Dermis blood vessel endothelial cell (primary cell): ENCODE measurements at places on chromosomes 1 and 21. TPM values are rescaled to one million over a fixed set of nuclear protein-coding genes. Genes with fewer than 3 reads are reported as not detected.

Gene KLF17
- not detected in 2 replicates for total RNA-seq

Gene C21orf91
- 6.7 and 9.2 TPM in 2 replicates for total RNA-seq

Gene INSRR
- not detected in 2 replicates for total RNA-seq

Gene TFF3
- total RNA-seq, result 81.9 and 257 TPM in 2 replicates

Gene UBE2U
- total RNA-seq, result not detected in 2 replicates

Gene NR5A2
- total RNA-seq, result 7.9 and 16.0 TPM in 2 replicates

GRCh38 chr1:243851765-243852164 is 1.7 kb upstream of the AKT3 start:
- no peak for DNase-seq

GRCh38 chr1:34362949-34363348 is 186.2 kb downstream of the C1orf94 start:
- DNase-seq, result no peak

- peak; percentile 53 for DNase-seq
Measured at GRCh38 chr1:168136709-168137514, at the start of gene GPR161. GPR161 (minus strand) TSS chr1:168136930; CDS start chr1:168104850, 32,080 bp downstream.

- DNase-seq, result no peak
Measured at GRCh38 chr1:53237638-53238037, 680 bp downstream of the MAGOH start.

DNA sequence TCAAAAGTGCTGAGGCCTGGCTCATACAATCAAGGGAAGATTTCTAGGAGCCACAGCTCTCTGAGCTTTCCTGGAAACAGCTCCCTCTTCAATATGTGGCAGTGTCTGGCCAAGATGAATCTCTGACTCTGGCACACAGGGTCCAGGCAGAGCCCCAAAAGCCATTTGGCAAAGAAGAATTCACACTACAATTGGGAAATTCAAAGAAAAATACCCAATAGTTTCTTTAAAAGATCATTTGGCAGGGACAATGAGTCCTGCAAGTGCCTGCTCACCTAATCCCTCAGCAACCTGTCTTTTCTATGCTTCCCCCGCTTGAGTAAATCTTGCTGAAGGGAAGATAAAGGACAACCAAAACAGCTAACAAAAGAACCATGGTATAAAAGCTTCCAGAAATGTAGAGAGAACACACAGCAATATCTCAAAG is 124.6 kb downstream of the TGFBR3 start:
- DNase-seq, result no peak

- no peak for DNase-seq
Measured at GRCh38 chr1:77833521-77834100, 54.2 kb downstream of the MIGA1 start.

DNA sequence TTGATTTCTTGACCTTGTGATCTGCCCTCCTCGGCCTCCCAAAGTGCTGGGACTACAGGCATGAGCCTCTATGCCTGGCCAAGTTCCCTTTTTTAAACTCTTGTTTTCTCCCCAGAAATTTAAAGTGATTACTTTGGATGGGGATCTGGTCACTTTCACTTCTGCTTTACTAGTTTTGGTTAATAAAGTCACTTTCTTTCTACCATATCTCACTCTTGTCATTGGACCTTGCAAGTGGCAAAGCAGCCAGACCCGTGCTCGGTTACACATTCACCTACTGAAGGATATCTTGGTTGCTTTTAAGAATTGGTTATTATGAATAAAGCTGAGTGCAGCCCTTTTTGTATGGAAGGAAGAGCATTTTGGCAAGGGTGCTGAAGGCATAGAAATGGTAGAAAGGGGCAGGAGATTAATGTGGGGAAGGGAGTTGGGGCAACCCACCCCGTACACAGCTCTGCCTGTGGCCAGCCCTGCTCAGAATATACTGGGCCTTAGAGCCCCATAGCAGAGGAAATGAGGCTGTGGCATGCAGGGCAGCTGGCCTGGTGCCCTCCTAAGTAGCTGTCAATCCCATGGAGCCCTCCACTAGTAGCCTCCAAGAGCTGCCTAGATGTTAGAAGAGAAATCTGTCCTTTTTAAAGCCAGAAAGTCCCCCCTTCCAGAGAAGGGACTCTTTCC is 40.7 kb downstream of the CD2 start:
- DNase-seq, result no peak

- no peak for DNase-seq
Measured at GRCh38 chr1:212702672-212703071, 3.0 kb upstream of the BATF3 start.

DNA sequence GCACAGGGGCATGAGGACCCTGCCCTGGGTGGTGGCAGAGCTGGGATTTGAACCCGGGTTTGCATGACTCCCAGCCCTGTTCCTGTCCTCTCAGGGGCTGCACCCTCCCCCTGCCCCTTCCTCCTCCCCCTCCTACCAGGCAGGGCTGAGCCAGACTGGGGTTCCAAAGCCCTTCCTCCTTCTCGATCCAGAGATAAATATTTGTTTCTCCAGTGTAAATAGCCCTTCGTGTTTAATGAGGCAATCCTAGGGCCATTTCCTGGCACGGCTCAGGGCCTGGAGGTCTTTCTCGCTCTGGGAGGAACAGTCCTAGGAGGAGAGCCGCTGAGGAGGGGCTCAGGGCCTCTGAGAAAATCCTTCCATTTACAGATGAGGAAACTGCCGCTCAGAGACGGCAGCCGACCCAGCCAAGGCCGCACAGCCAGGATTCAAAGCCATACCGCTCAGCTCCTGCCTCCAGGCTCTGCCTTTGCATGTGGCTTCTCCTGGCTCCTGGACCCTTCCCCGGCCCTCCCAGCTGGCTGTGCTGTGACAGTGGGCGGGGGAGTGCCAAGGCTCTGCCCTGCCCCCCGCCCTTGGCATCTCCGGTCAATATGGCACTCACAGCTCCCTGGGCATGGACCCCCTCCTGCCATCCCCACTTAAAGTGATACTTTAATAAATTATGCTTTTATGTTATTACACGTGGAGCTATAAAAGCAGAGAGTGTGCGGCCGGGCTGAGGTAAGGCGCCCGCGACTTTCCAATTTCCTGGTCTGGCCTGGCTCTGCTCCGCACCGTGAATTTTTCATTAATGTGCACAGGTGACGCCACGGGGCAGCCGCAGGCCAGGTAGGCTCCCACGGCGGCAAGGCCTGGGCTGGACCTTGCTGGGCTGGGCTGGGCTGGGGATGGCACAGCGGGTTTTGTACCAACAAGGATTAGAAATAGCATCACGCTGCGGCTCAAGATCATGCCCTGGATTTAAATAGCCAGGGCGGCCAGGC is 114.7 kb upstream of the WNT4 start:
- no peak for DNase-seq

GRCh38 chr1:150210091-150210490 is 25.8 kb downstream of the ANP32E start:
- DNase-seq, result no peak

GRCh38 chr1:110617589-110617988 is 11.4 kb upstream of the KCNA2 start:
- DNase-seq, result no peak

DNA sequence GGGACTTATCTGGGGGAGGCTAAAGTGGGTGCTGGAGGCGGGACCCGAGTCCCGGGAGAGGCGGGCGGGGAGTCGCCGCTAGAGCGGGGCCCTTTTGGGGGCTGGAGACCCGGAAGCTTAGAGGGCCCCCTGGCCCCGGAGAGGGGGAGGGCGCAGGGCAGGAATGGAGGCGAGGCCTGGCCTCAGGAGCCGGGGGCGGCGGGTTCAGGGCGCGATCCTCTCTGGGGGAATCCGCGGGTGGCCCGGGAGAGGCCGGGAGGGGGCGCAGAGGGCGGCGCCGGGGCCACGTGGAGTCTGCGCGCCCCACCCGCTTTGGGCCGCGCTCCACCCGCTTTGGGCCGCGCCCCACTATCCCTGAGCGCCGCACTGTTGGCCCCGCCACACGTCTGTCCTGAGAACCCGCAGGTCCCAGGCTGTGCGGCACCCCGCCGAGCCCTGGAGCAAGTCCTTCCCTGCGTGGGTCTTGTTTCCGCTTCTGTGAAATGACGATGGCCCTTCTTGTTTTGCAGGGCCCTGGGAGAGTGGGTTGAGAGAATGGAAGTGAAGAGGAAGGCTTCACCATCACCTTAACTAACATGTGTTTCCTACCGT is 84.4 kb downstream of the NKAIN1 start:
- peak; percentile 53 for DNase-seq

DNA sequence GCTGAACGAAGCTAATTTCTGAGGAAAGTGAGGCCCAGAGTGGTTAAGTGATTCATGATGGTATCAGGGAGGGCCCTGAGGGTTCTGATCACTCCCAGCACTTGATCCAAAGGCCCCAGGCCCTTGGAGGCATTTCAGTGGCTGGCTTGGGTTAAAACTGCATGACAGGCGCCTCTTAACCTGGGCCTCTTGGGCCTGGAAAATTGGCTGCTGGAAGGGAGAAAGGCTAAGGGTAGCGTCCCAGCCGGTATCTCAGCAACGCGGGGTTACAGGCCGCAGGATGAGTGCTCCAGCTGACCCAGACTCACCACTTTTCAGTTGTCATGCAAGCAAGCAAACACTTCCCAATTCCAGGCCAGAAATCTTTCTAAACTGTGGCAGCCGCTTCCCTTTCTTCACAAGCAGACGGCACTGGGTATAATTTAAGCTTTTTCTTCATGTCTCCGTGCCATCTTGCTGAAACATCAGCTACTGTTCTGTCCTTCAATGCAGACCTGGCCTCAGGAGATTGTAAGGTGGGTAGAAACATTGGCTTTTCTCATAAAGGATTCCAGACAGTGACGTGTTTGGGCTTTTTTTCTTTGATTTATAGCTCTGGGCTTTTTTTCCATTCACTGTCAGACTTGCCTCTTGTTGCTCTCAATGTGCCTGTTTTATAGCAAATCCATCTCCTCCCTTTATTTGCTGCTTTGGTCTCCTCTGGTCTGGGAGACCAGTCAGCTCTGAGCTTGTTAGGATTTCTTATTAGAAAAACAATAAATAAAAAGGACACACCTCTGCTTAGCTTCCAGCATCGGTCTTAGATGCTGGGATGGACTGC is 229.1 kb downstream of the KCNJ6 start:
- no peak for DNase-seq

- DNase-seq, result peak; percentile 57
Measured at GRCh38 chr1:156750711-156751450, 594 bp downstream of the HDGF start.

DNA sequence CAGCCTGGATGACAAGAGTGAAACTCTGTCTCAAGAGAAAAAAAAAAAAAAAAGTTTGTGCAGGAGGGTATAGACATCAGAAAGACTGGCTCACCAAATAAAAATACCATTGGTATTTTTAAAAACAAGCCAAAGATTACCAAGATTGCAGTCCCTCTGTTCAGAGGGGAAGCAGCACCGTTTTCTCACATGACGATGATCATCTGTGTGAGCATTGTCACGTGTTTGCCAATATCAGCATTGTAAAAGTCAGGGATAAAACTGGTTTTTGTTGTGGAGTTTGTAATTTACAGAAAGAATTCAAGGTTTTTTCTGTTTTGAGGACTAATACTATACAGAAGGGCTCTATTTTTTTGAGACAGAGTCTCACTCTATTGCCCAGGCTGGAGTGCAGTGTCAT is 26.5 kb downstream of the ZNF362 start:
- DNase-seq, result no peak

DNA sequence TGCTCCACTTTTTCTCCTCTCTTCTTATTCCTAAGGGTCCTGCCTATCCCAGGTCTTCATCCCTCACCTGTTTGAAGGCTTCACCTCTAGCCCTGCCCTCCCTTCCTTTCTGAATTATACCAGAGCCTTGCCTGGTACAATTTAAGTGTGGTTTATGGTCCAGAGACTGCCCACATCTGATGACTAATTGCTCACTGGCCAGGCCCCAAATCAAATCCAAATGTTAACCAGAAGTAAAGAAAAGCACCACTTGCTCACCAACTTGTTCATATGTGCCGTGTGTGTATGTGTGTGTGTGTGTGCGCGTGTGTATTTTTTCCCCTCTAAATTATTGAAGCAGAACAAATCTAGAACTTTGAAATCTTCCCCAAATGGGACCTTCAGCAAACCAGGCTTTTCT is 26.4 kb downstream of the MYOM3 start:
- DNase-seq, result no peak

GRCh38 chr1:69319287-69319686 is 248.4 kb upstream of the LRRC7 start:
- DNase-seq, result no peak

- DNase-seq, result no peak
Measured at GRCh38 chr1:48472638-48473037, 634 bp upstream of the SPATA6 start.

- DNase-seq, result no peak
Measured at GRCh38 chr1:109995536-109995935, 11.0 kb downstream of the AHCYL1 start.

DNA sequence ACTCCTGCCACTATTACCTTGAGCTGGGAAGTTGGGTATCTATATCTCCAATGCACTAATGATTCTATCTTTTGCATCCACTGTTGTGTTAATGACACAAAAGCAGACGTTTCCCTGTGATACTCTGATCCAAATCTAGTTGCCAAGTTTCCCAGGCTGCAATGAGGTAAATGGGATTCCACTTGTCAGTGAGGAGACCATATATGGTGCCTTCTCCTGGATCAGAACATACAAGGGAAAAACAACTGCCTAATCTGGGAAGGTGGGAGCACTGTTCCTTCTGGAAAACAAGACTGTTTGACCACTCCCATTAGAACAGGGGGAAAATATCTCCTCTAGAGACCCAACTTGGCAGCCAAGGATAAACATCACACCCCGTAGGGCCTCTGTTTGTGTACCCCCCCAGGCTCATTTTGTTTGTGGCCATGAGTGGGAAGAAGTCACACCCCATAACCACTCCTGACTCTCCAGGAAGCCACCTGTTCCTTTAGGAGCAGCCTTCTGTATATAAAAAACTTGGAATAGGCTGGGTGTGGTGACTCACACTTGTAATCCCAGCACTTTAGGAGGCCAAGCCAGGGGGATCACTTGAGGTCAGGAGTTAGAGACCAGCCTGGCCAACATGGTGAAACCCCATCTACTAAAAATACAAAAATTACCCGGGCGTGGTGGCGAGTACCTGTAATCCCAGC is 28.5 kb upstream of the SLC6A9 start:
- DNase-seq, result no peak

DNA sequence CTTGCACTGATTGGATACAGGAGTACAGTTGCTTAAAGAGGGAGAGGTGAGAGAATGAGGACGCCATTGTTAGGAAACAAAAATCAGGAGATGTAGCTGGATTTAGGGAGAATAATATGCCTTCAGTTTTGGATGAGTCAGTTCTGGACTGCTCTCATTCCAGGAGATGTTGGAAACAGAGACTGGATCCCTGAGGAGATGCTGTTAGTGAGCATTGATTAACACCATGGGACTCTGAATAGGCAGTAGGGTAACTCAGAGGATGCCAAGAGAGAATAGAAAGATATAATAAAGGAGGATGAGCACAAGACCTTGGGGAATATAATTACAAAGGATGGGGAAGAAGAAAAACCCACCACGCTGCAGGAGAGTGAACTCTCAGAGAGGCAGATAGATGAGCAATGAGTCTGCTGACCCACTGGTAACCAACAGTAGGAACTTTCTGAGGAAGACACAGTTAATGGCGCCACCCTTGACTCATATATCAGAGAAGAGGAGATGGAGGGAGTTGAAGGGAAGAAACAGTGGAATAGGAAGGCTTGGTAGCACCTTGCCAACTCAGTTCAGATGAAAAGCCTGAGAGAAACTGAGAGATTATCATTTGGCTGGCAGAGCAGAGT is 10.5 kb downstream of the KCNJ15 start:
- no peak for DNase-seq
